Activated naive CD4-positive, alpha-beta T cell treated with anti-CD3 and anti-CD28 coated beads, Interleukin-2, amount 10 ng/mL, durations not matched to agents 7 days and 5 days (primary cell): ENCODE measurements at places on chromosomes 12 and 14.
A peak's percentile ranks its signal among the peaks of the same experiment; 100 is the strongest.

DNA sequence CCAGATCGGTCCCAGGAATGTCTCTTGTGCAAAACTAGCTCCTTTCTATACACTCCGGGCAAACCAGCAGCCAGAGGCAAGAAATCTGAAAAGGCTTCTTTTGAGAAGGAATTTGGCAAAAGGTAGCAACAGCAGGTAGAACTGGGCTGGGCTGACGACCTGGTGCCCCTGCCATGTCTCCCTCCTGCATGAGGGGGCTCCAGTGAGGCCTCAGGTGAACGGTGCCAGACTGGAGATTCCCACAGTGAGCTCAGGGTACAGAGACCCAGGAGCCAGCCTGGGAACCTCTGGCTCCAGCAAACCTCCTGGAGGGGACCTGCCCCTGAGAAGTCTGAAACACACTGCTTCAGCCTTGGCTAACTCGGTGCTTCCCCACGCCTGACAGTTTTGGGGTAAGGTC, 10.8 kb downstream of the ITPK1 start:
- no peak for DNase-seq
- H3K27ac ChIP-seq: peak overlapping the region; percentile 97
- no peak overlapping the region for H3K4me3 ChIP-seq

DNA sequence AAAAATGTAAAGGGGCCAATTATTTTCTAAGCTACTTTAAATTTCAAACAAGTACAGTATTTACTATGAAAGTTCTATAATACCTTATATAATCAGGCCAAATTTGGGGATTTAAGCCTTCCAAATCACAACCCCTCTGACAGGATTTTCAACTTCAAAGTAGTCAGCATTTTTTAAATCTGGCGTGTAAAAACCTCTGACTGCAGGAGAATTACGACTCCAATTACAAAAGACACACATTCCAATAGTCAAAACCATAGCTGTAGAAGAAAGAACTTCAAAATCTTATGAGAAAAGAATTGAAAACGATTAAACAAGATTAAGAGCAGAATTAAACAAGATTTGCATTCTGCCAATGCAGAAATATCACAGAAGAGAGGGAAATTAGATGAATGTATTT, 12.7 kb downstream of the OSBPL8 start:
- peaks cover 23% of the 10 kb centered on the region for H3K36me3 ChIP-seq
- no peak for DNase-seq
- no peak overlapping the region for H3K4me3 ChIP-seq
- peaks cover 53% of the 10 kb centered on the region for H3K4me1 ChIP-seq

DNA sequence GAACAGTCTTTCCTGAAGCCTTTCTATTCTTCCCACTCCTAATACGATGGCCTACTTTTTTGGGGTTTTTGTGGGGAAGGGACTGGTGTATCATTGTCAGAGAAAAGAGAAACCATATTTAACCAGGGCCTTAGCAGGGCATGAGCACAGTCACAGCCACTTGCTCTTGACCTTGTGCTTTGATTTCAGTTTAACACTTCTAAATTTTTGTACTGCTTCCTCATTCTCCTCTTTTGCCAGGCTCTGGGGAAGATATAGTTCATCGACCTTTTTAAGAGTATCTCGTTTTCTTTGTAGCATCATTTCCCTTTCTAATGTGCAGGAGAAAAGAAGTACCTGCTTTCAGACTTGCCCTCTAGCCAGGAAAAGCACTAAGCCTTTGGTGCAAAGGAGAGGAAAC, 2.2 kb downstream of the ZBTB1 start:
- no peak for DNase-seq
- peak overlapping the region; percentile 100 for H3K27ac ChIP-seq
- H3K4me3 ChIP-seq: peak overlapping the region; percentile 86

DNA sequence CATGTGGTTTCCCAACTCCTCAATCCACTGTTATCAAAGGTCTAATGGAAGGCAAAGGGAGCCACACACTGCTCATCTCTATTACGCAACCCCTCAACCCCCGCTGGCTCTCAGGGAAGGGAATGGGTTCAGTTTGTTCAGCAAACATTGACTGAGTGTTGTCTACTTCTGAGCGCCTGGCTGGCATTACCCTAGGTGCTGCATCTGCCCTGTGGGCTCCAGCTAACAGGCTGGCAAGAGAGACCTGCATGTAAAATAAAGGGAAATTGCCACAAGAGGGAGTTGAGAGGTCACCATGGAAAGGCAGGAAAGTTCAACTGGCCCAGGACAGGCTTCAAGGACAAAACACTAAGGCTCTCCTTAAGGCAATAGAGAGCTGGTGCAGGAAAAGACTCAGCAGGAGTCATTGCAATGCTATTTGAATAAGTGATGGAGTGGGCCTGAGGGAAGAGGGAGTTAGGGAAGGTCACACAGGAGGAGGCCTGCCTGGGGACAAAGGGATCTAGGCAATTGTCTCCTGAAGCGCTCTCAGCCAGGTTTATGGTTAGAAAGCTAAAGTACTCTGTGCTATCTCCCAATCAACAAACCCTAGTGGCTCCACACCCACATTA, 5.5 kb upstream of the ZNF740 start:
- peaks cover 15% of the 10 kb centered on the region for H3K4me1 ChIP-seq
- H3K27me3 ChIP-seq: no peaks in the 10 kb centered on the region
- DNase-seq: no peak
- H3K36me3 ChIP-seq: no peaks in the 10 kb centered on the region
- H3K4me3 ChIP-seq: no peak overlapping the region

GRCh38 chr12:105561546-105562198, 231.2 kb downstream of the C12orf75 start:
- no peaks in the 10 kb centered on the region for H3K4me1 ChIP-seq
- H3K4me3 ChIP-seq: no peak overlapping the region
- no peak for DNase-seq
- no peaks in the 10 kb centered on the region for H3K27me3 ChIP-seq
- no peak overlapping the region for H3K27ac ChIP-seq
- H3K36me3 ChIP-seq: no peaks in the 10 kb centered on the region

DNA sequence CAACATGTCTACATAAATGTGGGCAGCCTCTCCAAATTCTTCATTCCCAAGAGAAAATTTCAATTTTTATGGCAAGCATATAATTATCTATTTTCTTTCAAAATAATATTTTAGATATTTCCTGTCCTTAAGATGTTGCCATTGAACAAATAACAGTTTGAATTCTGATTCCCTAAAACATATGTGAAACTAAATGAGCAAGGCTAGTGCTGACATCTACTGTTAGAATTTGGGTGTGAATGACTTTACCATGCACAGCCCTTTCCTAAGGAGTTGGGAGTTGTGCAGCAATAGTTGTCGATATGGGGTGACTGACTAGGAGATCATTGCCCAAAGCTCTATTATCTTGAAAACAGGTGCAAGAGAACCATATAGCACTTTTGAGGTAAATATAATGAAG, 108.2 kb upstream of the SLC38A4 start:
- DNase-seq: no peak
- H3K27ac ChIP-seq: no peak overlapping the region
- no peaks in the 10 kb centered on the region for H3K36me3 ChIP-seq

GRCh38 chr12:23049180-23049579, 424.2 kb downstream of the ETNK1 start:
- H3K4me1 ChIP-seq: no peaks in the 10 kb centered on the region
- H3K27me3 ChIP-seq: no peaks in the 10 kb centered on the region
- no peak overlapping the region for H3K27ac ChIP-seq
- no peak overlapping the region for H3K4me3 ChIP-seq
- H3K36me3 ChIP-seq: no peaks in the 10 kb centered on the region

DNA sequence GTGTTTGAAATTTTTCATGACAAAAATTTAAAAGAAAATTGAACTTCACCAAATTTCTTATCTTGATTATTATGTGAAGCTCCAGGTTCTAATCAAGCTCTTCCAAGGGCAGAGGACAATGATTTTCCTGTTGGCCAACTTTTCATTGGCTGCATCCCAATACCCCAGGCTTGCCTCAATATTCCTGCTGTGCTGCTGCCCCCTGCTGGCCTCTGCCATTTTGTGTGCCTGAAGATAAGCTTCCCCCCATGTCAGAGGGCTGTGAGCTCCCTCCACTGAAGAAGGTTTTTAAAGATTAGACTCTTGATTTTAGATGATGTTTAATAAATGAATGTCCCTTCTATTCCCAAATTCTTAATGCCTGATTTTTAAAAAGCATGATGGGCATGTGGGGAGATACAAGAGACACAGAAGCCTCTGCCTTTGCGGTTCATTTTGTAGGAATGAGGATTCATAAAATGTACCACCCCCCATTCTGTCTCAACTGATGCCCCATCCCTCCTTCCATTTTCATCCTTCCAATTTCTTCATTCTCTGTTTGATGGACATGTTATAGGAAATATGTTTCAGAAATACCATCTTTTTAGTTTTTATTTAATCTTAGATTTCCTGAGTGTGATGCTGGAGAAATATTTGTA, 76.7 kb upstream of the RGS6 start:
- peaks cover 9% of the 10 kb centered on the region for H3K4me1 ChIP-seq
- H3K27ac ChIP-seq: no peak overlapping the region

GRCh38 chr12:111819191-111820158, 22.6 kb upstream of the MAPKAPK5 start:
- no peaks in the 10 kb centered on the region for H3K36me3 ChIP-seq
- no peak for DNase-seq
- H3K4me1 ChIP-seq: no peaks in the 10 kb centered on the region
- no peak overlapping the region for H3K27ac ChIP-seq
